ENCODE measurements at places on chromosomes 11 and 22.

GRCh38 chr11:126152586-126152985 is 58.9 kb downstream of the RPUSD4 start:
- DNase-seq, result no peak

GRCh38 chr11:64556721-64557250 is 34.2 kb upstream of the SLC22A12 start:
- DNase-seq, result no peak

DNA sequence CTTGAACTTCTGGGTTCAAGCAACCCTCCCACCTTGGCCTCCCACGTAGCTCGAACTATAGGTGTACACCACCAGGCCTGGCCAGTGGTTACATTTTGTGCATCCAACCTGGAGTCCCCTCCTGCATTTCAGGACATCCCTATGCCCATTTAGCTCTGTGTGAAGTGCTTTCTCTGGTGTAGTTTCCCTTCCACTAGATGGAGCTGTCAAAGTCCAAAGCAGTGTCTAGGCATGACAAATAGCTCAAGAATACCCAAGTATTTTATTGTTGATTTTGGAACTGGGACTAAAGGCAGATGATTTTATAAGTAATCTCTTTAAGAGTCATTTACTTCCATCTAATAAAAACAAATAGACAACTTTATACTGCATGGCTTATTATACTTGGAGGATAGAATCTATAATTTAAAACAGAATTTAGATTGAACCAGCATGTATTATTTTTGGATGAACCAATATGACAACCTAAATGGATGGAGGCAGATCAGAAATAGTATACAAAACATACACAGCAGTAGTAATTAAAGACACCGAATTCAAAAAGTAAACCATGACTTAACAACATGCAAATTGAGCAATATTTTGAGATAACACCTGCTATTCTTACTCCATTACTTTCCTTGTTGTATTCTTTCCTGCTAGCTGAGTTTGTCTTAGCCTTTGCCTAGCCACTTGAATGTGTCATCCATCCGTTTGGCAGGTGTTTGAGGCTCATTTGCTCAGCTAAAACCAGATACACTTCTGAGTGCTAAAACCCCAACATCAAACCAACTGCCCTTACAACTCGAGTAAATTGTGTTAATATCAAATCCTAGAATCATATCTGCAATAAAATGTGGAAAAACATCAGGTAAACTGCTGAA is 37.7 kb downstream of the EIF4ENIF1 start:
- peak; percentile 66 for DNase-seq

GRCh38 chr22:44050766-44051355 is 26.8 kb downstream of the PARVB start:
- DNase-seq, result no peak

DNA sequence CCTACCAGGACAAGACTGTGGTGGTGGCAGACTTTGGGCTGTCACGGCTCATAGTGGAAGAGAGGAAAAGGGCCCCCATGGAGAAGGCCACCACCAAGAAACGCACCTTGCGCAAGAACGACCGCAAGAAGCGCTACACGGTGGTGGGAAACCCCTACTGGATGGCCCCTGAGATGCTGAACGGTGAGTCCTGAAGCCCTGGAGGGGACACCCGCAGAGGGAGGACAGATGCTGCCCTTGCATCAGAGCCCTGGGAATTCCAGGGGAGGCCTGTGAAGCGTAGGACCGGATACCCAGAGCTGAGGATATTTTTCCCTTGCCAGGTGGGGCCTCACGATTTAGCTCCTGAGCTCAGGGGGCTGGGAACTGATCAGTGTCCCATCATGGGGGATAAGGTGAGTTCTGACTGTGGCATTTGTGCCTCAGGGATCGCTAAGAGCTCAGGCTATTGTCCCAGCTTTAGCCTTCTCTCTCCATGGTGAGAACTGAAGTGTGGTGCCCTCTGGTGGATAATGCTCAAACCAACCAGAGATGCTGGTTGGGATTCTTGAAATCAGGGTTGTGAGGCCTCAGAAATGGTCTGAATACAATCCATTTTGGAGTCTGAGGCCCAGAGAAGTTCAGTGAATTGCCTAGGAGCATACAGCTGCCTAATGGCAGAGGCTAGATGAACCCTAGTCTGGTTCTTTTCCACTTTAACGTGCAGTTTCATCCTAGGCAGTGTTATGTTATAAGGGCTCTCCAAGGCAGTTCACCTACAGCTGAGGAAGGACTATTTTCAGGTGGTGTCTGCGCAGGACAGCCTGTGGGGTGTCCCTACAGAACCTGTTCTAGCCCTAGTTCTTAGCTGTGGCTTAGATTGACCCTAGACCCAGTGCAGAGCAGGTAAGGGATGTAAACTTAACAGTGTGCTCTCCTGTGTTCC is 19.5 kb downstream of the PIK3IP1 start:
- DNase-seq, result peak; percentile 80

DNA sequence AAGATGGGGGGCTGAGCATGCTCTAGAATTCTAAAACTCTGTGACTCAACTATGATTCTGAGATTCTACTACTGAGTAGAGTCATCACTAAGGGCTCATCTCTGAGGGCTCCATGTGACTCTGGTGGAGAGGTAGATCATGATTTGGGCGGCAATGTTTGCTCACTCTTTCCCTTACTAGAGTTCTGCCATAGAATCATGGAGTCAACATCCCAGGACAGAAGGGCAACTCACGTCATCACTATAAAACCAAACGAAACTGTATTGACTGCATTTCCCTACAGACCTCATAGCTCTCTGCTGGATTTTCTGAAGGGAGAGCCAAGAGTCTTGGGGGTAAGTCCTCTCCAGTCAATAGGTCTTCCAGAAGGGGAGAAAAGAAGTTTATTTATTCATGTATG is at the start of gene MS4A14:
Gene MS4A14, plus strand, starts transcription at position 78 of the 400 bp plus-strand sequence. Its CDS starts 120 bp downstream, at position 198.
- DNase-seq, result no peak

GRCh38 chr11:111115890-111116289 is 129.6 kb upstream of the POU2AF2 start:
- no peak for DNase-seq

DNA sequence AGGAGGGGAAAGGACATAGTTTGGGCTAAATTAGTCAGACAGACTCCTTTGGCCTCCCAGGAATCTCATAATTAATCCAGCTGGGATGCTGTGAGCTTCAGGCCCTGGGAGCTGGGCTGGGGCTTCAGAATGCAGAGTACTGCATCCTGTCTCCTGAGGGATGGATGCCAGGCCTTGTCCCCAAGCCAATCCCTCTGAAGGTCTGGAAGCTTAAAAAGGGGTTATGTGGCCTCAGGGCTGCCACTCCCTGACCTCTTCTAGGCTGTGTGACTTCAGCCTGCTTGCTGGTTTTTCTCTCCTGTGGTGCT is 6.9 kb upstream of the LRRC32 start:
- peak; percentile 16 for DNase-seq

GRCh38 chr11:68142028-68142412 is 20.8 kb upstream of the CHKA start:
- no peak for DNase-seq

- no peak for DNase-seq
Observed at GRCh38 chr22:42787357-42787736, 66.7 kb upstream of the A4GALT start.
